ENCODE measurements at places on chromosomes 4 and X. TPM values are rescaled to one million over a fixed set of nuclear protein-coding genes. Genes with fewer than 3 reads are reported as not detected.

DNA sequence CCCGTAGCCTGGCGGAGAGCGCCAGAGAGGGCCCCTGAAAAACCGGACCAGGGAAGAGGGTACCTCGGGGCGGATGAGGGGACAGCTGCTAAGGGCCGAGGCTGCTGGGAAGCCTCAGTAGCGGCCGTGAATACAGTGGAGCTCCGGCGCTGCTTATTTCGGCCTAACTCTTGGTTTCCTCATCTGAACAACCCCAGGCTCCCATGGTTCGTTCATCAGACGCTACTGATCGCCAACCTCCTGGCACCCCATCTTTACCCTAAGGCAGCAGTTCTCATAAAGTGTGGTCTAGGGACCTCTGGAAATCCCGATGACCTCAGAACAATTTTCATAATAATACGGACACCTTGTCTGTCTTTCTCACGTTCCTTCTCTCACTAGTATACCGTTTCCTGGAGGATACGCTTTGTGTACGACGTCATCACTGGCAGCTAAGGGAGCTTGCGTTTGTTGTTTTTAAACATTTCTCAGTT lies 645 bp upstream of the RAB28 start:
- H3K4me1 ChIP-seq: peaks cover 8% of the 10 kb centered on the region
- H3K4me3 ChIP-seq: peak overlapping the region; percentile 85
- no peaks in the 10 kb centered on the region for H3K36me3 ChIP-seq
- H3K27ac ChIP-seq: peak overlapping the region; percentile 97
- H3K27me3 ChIP-seq: no peaks in the 10 kb centered on the region

- H3K36me3 ChIP-seq: no peaks in the 10 kb centered on the region
- no peaks in the 10 kb centered on the region for H3K4me1 ChIP-seq
- no peak overlapping the region for H3K27ac ChIP-seq
- DNase-seq: no peak
- H3K4me3 ChIP-seq: no peak overlapping the region
- no peaks in the 10 kb centered on the region for H3K27me3 ChIP-seq
These were observed 1450.6 kb upstream of the IGFBP7 start for GRCh38 chr4:58560736-58561135.

TRIM2 gene
- 32.0 TPM for polyA plus RNA-seq

- no peaks in the 10 kb centered on the region for H3K36me3 ChIP-seq
- no peak overlapping the region for H3K4me3 ChIP-seq
- no peak for DNase-seq
- no peaks in the 10 kb centered on the region for H3K27me3 ChIP-seq
These were observed 110.5 kb downstream of the IL1RAPL1 start for GRCh38 chrX:28697732-28698131.

DNA sequence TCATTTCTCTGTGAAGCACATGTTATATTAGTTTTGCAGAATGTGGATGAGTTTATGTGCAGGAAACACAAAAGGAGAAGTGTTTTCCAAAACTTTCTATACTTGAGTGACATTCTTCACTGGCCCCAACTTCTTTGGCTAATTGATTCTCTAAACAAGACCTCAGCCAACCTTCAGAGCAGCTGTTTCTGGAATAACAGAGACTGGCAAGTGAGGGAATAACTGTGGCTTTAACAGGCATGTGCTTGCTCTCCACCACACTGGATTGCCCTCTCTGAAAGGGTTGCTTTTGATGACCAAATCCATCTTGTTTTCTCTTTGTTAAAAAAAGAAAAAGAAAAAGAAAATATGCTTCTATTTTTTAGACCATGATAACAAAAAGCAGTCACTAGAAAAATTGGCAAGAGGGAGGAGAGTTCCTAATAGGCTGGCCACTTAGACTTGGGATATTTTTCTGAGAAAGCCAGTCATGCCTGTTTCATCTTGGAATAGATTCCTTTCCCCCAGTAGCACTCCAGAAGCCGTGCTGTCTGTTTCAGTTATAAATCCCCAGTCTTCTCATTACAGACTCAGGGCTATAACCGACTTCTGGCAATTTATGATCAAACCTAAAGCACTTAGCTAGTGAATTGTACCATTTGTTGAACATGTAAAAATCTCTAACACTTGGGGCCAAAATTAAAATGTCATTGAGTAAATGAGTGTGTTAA lies 295.0 kb upstream of the NR3C2 start:
- no peaks in the 10 kb centered on the region for H3K27me3 ChIP-seq
- no peak for DNase-seq
- H3K36me3 ChIP-seq: no peaks in the 10 kb centered on the region

AP1S2 gene
- polyA plus RNA-seq: 29.0 TPM

DNA sequence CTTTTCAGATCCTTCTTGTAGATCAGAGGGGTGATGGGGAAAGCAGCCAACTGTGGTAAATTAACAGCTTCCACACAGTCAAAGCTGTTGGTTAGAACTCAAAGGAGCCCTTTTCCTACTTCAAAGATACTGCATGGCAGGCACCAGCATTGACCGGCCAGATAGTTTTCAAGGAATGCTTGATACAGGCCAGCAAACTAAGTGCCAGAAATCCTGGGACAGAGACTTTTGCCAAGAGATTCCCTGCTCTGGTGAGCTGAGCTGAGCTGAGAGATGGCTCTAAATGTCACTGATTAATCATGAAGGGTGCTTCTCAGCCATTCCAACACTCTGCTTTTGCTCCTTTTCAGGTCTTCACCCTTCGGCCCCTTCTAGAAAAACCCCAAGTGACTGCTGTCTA lies 131.6 kb upstream of the MED14 start:
- peaks cover under 1% of the 10 kb centered on the region for H3K4me1 ChIP-seq
- H3K36me3 ChIP-seq: no peaks in the 10 kb centered on the region
- H3K4me3 ChIP-seq: no peak overlapping the region

GRCh38 chrX:97616883-97617530 lies 733.3 kb downstream of the RPA4 start:
- peak; percentile 44 for DNase-seq
- no peaks in the 10 kb centered on the region for H3K4me1 ChIP-seq
- no peaks in the 10 kb centered on the region for H3K36me3 ChIP-seq
- H3K27ac ChIP-seq: no peak overlapping the region

SHROOM3 gene
- polyA plus RNA-seq: 35.0 TPM

GRCh38 chr4:336099-336892 lies 1.3 kb upstream of the ZNF141 start:
- peaks cover 5% of the 10 kb centered on the region for H3K4me1 ChIP-seq
- no peaks in the 10 kb centered on the region for H3K27me3 ChIP-seq
- H3K36me3 ChIP-seq: no peaks in the 10 kb centered on the region
- peak overlapping the region; percentile 95 for H3K27ac ChIP-seq
- peak overlapping the region; percentile 53 for H3K4me3 ChIP-seq

- H3K4me3 ChIP-seq: no peak overlapping the region
- H3K4me1 ChIP-seq: no peaks in the 10 kb centered on the region
- no peak for DNase-seq
- H3K27ac ChIP-seq: no peak overlapping the region
- peaks cover 4% of the 10 kb centered on the region for H3K27me3 ChIP-seq
- no peaks in the 10 kb centered on the region for H3K36me3 ChIP-seq
These were observed 291.2 kb upstream of the PPARGC1A start for GRCh38 chr4:24181005-24181404.

DNA sequence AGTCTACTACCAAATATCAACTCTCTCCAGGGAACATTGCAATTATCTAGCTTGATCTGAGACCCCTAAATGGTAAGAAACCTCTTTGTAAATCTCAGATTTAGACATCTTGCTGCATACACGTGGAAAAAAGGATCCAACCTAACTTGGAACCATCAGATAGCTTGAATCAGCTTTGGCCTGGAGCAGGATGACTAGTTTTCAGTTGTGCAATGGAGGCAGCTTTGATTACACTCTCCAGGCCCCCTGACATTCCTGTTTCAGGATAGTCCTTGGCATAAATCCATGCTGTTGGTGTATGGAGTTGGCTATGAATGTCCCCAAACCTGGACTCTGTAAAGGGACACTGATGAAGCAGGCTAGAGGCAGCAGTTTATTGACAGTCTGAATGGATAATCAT lies 1061.9 kb upstream of the TENM3 start:
- no peak overlapping the region for H3K27ac ChIP-seq
- no peak for DNase-seq
- no peak overlapping the region for H3K4me3 ChIP-seq
- H3K36me3 ChIP-seq: no peaks in the 10 kb centered on the region

DNA sequence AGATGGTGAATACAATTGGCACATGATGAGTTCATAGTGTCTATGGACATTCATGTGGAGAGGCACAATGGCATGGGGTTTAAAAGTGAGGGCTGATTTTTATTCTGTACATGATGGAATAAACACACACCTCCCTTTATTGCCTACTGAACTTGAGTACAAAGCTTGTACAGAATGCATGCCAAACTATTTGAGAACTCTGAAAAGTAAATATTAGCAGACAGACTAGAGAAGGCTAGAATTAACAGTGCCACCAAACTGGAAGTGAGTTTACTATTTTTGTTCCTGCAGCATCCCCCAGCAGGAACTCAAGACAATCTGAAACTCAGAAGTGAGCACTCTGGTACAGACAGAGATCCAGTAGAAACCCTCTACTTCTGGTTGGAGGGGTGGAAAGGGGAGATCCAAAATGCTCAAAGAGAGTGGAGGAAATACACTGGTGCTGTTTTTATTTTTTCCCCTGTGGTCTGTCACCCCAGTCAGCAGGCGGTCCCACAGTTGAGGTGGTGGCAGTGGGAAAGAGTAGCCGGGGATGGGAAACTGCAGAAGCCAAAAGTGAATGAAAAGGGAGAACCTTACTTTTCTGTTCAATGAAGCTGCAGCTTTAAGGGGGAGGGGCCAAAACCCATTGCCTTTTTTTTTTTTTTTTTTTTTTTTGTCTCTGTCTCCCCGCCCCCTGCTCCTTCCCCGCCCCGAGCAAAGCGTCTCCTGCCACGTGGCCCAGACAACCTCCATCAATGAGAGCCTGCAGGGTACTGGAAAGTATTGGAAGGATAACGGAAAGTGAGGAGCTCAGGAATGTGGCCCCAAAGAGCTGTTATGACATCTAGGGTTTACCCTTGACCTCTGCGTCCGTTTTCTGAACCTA lies 20.5 kb downstream of the AKAP4 start:
- H3K27ac ChIP-seq: peak overlapping the region; percentile 20
- H3K4me1 ChIP-seq: no peaks in the 10 kb centered on the region
- no peaks in the 10 kb centered on the region for H3K36me3 ChIP-seq

- no peak overlapping the region for H3K27ac ChIP-seq
- DNase-seq: no peak
- no peaks in the 10 kb centered on the region for H3K36me3 ChIP-seq
These were observed 129.4 kb upstream of the BCOR start for GRCh38 chrX:40227125-40227524.

DNA sequence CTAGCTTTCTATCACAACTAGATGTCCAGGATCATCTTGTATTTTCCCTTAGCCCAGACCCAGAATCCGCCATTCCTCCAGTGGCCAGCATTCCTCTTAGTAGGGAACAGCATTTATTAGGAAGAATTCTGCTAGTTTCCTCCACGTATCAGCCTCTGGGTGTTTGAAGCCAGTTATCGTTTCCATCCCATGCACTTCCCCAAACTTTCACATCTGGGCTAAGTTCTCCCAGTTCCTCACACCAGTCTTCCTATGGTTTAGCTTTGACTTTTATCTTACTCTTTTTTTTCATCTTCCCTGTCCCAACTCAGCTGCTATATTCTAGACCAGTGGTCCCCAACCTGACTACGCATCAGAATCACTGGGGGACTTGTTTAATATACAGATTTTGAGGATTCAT lies 53.5 kb upstream of the PRSS48 start:
- no peaks in the 10 kb centered on the region for H3K27me3 ChIP-seq
- H3K36me3 ChIP-seq: no peaks in the 10 kb centered on the region
- no peak for DNase-seq
- no peak overlapping the region for H3K27ac ChIP-seq
- peaks cover 9% of the 10 kb centered on the region for H3K4me1 ChIP-seq

- no peaks in the 10 kb centered on the region for H3K27me3 ChIP-seq
- H3K36me3 ChIP-seq: no peaks in the 10 kb centered on the region
- H3K27ac ChIP-seq: no peak overlapping the region
- H3K4me3 ChIP-seq: no peak overlapping the region
- H3K4me1 ChIP-seq: peaks cover 6% of the 10 kb centered on the region
- no peak for DNase-seq
These were observed 12.8 kb upstream of the SLC39A8 start for GRCh38 chr4:102358128-102358527.

- H3K27ac ChIP-seq: no peak overlapping the region
- no peaks in the 10 kb centered on the region for H3K4me1 ChIP-seq
- H3K4me3 ChIP-seq: no peak overlapping the region
These were observed 23.2 kb upstream of the PIGA start for GRCh38 chrX:15358533-15358932.

- peak overlapping the region; percentile 76 for H3K27ac ChIP-seq
- DNase-seq: peak; percentile 66
- H3K4me3 ChIP-seq: no peak overlapping the region
- H3K27me3 ChIP-seq: no peaks in the 10 kb centered on the region
- no peaks in the 10 kb centered on the region for H3K36me3 ChIP-seq
These were observed 33.0 kb downstream of the CCNG2 start for GRCh38 chr4:77190053-77190452.

DNA sequence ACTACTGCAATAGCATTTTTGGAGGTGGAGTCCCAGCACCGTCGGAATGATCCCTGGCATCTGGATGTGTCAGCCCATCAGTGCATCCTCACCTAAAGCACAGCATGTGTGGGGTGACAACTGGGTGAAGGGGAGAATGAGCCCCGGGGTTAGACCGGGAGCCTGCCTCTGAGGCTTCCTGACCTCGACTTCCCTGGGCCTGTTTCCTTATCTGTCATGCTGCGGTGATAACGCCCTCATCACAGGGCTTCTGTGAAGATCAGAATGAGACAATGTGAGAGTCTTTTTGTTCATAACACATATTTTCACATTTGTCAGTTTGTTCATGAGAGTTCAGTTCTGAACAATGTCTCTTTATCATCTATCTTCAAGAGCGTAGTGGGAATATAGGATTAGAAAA lies 31.1 kb upstream of the PDLIM3 start:
- H3K27me3 ChIP-seq: no peaks in the 10 kb centered on the region
- peak overlapping the region; percentile 93 for H3K27ac ChIP-seq
- H3K36me3 ChIP-seq: no peaks in the 10 kb centered on the region
- no peak overlapping the region for H3K4me3 ChIP-seq

- H3K27ac ChIP-seq: no peak overlapping the region
- H3K4me3 ChIP-seq: no peak overlapping the region
- no peak for DNase-seq
- H3K27me3 ChIP-seq: no peaks in the 10 kb centered on the region
- no peaks in the 10 kb centered on the region for H3K36me3 ChIP-seq
These were observed 12.0 kb downstream of the TMEM187 start for GRCh38 chrX:153984351-153985178.

ZNF157 gene
- polyA plus RNA-seq: not detected

GPM6B gene
- polyA plus RNA-seq: 10.2 TPM

DNA sequence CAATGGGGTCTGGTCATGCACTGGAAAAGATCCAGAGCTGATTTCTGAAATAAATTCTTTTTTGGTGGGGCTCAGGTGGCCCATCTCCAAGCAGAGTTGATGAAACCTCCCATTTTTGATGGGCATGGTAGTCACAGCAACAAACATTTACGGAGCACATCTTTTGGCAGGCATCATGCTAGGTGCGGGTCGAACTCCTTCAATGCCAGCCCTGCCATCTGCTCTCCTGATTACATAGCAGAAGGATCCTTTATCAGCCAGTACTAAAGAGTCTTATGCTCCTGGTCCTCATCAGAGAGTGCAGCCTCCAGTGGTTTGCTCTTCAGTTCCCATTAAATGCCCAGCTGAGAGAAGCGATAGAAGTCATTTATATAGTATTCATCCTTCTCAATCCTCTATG lies 121.7 kb downstream of the GRXCR1 start:
- no peak overlapping the region for H3K27ac ChIP-seq
- H3K4me1 ChIP-seq: no peaks in the 10 kb centered on the region
- no peak overlapping the region for H3K4me3 ChIP-seq
